ENCODE measurements at places on chromosomes 12 and 14.
A peak's percentile ranks its signal among the peaks of the same experiment; 100 is the strongest.

DNA sequence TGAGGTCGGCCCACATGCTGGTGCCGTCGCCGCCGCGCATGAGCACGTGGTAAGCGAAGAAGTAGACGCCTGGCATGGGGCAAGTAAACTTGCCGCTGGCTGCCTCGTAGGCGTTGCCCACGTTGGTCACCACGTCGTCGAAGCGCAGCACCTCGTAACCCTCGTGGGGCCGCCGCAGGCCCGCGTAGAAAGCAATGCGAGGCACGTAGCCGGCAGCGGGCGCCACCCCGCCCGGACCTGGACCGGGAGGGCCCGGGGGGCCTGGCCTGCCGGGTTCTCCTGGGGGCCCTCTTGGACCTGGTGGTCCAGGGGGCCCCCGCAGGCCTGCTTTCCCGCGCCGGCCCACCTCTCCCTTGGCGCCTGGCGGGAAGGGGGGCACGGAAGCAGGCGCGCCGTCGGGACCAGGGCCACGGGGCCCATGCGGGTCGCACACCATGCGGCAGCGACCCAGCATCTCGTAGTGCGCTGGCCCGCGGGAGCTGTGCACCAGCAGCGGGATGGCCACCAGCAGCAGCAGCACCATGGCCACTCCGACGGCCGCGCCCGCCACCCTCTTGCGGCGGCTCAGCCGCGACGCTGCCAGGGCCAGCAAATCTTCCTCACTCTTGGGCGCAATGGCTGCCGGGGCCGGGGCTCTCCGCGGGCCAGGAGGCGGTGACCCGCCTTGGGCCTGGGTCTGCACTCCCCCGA, 888 bp downstream of the C1QL4 start:
- DNase-seq = no peak

DNA sequence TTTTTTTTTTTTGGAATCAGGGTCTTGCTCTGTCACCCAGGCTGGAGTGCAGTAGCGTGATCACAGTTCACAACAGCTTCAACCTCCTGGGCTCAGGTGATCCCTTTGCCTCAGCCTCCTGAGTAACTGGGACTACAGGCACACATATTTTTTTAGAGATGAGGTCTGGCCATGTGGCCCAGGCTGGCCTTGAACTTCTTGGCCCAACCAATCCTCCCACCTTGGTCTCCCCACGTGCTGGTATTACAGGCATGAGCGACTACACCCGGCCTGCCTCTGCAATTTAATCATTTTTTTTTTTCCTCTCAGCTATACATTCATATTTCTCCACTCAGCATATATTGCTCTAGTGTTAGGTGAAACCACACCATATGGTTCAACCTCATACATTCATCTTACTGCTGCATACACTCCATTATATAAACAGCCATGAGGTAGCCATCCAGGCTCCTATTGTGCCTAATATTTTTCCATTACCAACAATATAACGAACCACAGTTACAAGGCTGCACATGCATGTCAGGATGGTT, 7.1 kb downstream of the STX2 start:
- DNase-seq = no peak

- peak; percentile 90 for DNase-seq
Measured at GRCh38 chr12:57522011-57522886, at the start of gene MBD6. TSS of gene MBD6 (plus strand) at chr12:57522824. CDS start at chr12:57524304, 1,480 bp downstream.

- DNase-seq = peak; percentile 10
Measured at GRCh38 chr12:123106640-123107359, 44.1 kb downstream of the PITPNM2 start.

DNA sequence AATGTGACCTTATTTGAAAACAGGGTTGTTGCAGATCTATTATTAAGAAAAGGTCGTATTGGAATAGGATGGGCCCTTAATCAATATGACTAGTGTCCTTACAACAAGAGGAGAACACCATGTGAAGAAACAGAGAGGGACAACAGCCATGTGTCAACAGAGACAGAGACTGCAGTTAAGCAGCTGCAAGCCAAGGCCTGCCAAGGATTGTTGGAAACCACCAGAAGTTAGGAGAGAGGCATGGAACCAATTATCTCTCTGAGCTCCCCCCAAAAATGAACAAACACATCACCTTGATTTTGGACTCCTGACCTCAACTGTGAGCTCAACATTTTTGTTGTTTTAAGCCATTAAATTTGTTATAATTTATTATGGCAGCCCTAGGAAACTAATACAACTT, 214.6 kb upstream of the PRKD1 start:
- no peak for DNase-seq

GRCh38 chr12:12533238-12533829, 29.3 kb downstream of the DUSP16 start:
- no peak for DNase-seq

DNA sequence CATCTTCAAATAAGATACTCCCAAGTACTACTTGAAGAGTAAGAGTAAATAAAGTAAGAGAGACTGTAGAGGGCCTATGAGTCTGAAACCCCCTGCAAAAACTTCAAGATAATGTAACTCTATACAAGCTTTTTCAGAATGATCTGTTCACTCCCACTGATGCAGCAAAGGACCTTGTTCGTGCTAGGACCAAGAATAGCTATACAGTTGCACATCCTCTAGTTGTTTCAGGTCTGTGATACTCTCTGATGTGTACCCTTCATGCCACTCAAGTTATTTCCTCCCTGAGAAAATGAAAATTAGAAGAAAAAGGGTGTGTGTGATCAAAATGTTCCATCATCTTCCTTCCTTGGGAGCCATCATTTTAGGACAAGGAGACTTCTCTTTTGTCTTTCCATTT, 204.4 kb downstream of the ALX1 start:
- no peak for DNase-seq

DNA sequence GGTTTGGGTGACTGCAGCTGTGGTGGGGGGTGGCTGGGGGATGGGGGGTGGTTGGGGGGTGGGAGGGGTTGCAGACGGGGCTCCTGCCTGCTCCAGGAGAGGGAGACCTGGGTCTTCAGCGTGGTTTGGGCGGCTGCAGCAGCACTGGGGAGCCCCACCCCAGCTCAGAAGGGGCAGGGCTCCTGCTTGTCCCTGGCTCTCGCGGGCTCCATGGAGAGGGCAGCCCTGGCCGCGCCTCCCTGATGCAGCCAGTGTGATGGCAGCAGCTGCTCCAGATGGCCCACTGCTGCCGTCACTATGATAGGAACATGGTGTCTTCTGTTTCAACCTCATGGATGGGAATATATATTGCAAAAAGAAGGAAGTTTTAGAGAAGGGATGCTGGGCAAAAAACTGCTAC, 22.9 kb downstream of the TRHDE start:
- DNase-seq = no peak

DNA sequence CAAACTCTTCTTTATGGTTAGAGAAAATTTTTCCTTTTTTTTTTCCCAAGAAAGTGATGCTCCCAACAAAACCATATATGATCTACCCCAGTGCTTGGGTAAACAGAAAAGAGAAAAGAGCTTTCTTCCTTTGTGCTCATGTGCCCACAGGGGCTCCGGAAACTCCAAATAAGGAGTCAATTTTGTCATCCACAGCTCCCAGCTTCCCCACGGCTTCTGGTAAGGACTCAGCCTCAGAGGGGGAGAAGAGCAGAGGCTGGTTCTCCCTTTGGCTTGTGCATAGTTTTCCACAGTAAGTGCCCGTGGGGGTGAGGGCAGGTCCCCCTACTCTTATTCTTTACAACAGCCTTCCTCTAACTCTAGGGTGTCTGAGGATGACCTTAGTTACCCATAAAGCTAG, 13.3 kb upstream of the RGS6 start:
- DNase-seq = no peak

DNA sequence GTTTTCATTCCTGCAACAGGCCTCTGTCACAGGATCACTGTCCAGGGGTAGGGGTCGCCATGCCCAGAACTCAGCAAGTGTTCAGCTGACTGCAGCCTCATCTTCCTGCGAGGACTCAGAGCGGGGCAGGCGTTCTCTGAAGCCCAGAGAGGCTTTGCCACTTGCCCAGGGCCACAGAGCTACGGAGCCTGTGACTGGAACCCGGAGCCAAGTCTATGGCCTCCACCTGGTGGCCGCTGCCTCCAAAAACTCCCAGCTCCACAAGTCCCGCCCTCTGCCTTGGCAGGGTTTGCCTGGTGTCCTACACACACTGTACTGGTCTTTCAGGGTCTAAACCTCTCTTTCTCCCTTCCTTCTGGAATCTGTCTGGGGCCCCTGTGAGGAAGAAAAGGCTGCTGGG, 8.7 kb upstream of the PPP1R13B start:
- no peak for DNase-seq

DNA sequence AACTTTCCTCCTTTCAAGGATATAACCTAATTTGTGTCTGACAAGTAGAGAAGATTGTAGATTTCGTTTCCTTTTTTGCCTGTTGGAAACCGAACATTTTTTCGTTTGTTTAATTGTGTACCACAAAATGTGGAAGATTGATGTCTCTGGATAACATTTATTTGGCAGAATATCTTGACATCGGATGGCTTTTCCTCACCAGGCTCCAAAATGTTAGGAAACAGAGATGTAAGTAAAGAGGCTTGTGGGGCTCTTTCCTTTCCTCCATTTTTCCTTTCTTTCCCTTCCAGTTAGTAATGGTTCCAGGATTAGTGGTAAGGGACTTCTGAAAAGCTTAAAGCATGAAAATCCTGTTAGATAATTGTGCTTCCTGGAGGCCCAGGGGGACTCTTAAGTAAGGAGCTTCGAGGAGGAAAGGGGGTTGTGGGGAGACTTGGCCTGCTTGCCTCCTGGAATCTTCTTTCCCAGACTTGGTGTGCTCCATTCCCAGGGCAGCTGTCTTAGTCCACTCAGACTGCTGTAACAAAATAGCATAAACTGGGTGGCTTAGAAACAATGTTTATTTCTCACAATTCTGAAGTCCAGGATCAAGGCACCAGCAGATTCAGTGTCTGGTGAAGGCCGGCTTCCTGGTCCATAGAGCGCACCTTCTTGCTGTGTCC, 243.1 kb upstream of the PWP1 start:
- no peak for DNase-seq

- DNase-seq = no peak
Measured at GRCh38 chr14:74616507-74616906, 4.5 kb upstream of the LTBP2 start.

Data from activated T-helper 1 cell treated with anti-CD3 and anti-CD28 coated beads, Interleukin-2, amount 50 U/mL, for 16 hours (primary cell).